ENCODE measurements at places on chromosomes 1 and 21.

DNA sequence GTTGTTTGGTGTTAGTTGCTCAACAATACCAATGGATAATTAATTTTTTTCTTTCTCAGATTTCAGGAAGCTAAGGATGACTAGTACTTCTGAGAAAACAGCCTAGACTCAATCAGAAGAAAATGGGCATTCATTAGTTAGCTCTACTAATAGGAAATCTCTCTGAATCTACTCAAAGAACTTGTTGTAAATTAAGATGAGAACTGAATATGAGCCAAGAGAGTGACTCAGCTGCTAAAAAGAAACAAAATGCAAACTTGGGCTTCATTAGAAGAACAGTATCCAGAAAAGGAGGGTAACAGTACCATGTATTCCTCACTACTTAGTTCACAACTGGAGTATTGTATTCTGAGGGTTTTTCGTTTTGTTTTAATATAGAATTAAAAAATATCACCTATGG is 12.5 kb downstream of the FOXJ3 start:
- DNase-seq, result no peak

- DNase-seq, result no peak
Measured at GRCh38 chr1:80369780-80370179, 1363.2 kb upstream of the ADGRL4 start.

GRCh38 chr1:205325334-205325884 is 3.9 kb upstream of the NUAK2 start:
- DNase-seq, result no peak

- DNase-seq, result no peak
Measured at GRCh38 chr1:84426376-84426775, 28.1 kb downstream of the DNASE2B start.

GRCh38 chr21:44062380-44062779 is 44.8 kb upstream of the PWP2 start:
- no peak for DNase-seq

DNA sequence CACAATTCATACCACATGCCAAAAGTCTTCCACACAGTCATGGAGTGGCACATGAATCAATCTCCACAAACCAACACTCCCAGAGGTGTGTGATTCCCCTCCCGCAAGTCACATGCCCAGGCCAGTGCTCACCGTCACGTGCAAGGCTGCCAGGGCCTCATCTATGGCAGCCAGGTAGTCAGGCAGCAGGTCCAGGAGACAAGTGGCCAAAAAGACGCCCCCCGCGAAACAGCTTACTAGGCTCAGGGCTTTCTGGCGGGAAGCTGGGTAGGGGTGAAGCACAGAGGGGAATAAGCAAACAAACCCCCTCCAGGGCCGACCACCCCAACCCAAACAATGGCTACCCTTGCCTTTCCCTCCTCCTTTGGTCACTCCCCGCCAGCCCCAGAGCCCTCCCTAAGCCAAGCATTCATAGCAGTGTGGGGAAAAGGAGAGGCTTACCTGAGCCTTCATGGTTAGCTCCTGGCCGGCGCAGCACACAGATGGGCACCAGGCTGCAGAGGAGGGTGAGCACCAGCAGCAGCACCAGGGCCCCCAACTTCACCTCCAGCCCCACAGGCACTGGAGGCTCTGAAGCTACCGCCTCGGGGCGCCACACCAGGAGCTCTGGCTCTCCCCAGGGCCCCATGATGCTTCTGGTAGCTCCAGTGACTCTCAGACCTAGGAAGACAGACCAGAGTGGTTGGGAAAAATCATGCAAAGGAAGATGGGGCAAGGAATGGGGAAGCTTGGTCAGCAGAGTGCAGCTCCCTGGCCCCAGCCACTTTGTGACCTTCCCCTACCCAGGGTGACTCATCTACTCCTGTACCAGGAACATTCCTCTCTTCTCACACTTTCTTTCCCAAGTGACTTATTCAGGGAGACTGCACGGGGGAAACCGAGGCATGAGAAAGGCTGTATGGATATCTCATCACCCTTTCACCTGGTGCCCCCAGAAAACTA is 978 bp downstream of the SLC39A1 start:
- DNase-seq, result no peak

- peak; percentile 95 for DNase-seq
Measured at GRCh38 chr1:161045736-161046604, at the start of gene USF1. USF1 (minus strand) TSS chr1:161045977; CDS start chr1:161043275, 2,702 bp downstream.

DNA sequence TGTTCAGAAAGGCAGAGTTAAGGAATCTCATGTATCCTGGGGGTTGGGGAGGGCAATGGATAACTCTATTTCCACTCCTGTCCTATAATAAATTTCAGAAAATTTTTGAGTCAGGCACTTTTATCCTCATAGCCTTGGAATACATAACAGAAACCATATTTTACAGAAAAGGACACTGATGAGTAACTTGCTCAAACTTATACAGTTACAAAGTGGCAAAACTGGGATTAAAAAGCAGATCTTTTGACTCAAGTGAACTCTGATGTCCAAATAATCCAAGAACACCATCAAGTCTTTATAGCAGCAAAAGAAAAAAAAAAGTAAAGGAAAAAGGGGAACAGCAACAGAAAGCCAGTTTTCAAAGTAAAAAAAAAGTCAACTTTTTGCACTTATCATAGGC is 36.9 kb downstream of the PHC2 start:
- no peak for DNase-seq

DNA sequence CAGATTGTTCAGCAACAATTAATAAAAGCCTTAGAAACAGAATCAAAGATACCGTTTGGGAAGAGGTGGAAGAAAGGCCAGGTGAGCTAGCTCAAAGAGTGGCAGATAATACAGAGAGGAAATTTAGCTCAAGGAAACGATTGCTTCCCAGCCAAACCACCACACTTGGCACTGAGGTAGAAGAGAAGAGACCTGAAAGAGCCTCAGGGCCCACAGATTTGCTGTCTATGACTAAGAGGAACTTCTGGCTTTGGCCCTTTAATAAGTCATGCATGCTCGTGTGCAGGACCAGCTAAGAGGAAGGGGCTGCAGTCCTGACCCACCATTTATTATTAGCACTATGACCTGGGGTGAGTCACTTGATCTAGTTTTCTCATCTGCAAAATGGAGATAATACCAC is 72.8 kb upstream of the BCL10 start:
- DNase-seq, result no peak

GRCh38 chr1:64864018-64864940 is 102.1 kb downstream of the JAK1 start:
- DNase-seq, result no peak

- no peak for DNase-seq
Measured at GRCh38 chr1:226378071-226378470, 29.8 kb downstream of the PARP1 start.

DNA sequence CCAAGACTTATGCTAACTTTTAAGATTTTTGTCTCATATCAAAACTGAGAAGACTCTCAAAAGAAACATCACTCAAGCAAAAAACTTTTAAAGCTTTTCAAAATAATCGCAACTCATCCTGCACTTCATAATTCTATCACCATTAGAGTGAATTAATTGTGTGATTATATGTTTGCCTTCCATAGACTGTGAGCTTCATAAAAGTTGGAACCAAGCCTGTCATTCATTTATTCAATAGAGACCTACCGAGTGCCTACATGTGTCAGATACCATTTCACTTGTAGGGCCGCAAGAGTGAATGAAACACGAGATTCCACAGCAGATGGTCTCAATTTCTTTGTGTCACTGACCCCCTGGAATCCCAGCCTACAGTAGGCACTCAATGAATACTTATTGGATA is 106.4 kb downstream of the RHOU start:
- DNase-seq, result no peak

DNA sequence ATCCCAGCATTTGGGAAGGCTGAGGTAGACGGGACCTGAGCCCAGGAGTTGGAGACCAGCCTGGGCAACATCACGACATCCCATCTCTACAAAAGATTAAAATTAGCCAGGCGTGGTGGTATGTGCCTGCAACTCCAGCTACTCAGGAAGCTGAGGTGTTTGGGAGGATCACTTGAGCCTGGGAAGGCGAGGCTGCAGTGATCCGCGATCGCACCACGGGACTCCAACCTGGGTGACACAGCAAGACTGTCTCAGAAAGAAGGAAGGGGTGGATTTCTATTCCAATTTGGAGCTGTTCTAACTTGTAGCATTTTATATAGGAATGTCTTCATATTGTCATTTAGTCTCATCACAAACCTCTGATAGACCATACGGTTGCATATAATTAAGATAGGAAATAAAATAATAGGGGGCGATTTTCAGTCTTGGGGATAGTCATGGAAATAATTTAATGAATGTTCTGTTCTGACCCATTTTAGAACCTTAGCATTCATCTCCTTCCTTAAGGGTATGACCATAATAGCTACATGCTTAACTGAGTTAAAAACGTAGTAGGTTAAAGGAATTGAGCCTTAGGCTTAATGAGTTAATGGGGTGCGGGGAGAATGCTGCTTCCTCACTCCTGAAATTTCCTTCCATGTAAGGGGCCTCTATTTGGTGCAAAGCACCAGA is 93.1 kb downstream of the ADCY10 start:
- DNase-seq, result no peak

- no peak for DNase-seq
Measured at GRCh38 chr1:200314085-200314750, 95.6 kb downstream of the ZNF281 start.

DNA sequence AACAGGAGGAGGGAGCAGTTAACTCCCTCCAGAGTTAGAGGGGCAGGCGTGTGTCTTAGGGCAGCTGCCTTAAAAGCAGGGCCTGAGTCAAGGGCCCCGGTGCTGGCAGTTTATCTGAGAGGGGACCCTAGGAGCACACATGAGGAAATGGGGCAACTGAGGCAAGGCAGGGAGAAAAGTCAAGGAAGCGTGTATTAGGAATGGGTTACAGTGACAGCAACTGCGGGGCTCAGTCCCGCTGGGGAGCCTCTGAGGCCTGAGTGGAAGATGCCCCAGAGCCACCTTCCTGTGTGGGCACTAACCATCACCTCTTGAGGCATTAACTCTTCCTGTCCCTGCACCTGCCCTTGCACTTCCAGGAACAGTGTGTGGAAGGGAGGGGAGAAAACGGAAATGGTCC is 276.3 kb downstream of the MATN1 start:
- DNase-seq, result no peak

- DNase-seq, result no peak
Measured at GRCh38 chr1:111987502-111987901, 2.0 kb downstream of the KCND3 start.

DNA sequence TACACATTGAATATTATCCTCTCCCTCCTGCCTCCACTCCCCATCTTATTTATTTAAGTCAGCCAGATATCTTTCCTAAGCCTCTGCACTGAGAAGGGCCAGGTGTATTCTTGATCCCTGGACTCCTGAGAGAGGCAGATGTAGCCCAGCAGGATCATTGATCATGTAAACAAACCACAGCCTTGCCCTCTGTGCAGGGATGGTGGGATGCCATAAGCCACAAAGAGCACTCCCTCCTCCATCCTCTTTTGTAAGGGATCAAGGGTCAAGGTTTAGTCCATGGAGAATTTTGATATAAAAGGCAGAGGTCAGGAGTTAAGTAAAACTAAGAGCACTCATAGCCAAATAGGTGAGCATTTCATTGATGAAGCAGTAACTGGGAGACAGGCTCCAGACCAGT is 17.3 kb downstream of the PHGDH start:
- DNase-seq, result no peak

- no peak for DNase-seq
Measured at GRCh38 chr1:20139776-20140612, 871 bp downstream of the PLA2G2F start.

GRCh38 chr1:162564762-162565218 is 3.3 kb downstream of the UAP1 start:
- no peak for DNase-seq

- no peak for DNase-seq
Measured at GRCh38 chr1:109109906-109110305, 4.0 kb upstream of the ELAPOR1 start.

- DNase-seq, result no peak
Measured at GRCh38 chr1:37952738-37953137, 5.9 kb upstream of the INPP5B start.

GRCh38 chr1:92502247-92502646 is 15.5 kb upstream of the GFI1 start:
- no peak for DNase-seq

DNA sequence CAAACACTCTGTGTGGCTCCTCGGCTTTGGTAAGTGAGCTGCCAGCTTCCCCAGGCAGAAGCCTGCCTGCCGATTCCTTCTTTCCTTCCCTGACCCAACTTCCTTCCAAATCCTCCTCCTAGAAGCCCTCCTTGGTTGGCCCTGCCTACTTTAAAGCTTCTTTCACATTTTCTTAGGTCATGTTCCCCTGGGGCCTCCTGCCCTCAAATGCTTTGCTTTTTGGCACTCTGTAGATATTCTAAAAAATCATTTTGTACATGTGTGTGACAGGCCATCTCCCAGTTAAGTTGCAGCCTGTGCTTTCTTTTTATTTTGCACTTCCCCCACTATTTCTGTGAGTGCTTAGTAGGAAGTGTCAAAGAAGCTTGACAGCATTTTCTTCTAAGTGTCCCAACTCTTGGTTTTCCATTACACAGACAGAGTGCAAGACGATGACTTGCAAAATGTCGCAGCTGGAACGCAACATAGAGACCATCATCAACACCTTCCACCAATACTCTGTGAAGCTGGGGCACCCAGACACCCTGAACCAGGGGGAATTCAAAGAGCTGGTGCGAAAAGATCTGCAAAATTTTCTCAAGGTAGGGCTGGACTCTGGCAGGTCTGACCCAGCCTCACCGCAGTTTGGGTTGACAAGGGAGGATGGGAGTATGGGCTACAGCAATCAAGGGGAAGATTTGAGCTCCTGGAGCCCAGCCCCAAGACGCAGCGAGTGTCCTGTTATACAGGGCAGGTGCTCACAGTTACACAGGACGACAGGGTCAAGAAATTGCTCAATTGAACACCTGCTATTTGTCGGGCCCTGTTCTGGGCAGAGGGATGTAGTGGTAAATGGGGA is at the start of gene S100A9:
TSS of gene S100A9 (plus strand) at position 2 of the 838 bp plus-strand sequence. CDS start at position 432, 430 bp downstream.
- DNase-seq, result no peak

DNA sequence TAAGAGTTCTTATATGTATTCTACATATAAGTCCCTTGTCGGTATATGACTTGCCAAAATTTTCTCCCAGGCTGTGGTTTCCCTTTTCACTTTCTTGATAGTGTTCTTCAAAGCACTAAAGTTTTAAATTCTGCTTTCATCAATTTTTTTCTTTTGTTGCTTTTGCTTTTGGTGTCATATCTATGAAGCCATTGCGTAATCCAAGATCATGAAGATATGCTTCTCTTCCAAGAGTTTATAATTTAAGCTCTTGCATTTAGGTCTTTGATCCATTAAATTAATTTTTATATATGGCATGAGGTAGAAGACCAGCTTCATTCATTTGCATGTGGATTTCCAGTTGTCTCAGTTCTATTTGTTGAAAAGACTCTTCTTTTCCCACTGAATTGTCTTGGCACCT is 22.2 kb downstream of the DESI2 start:
- no peak for DNase-seq

GRCh38 chr1:221543529-221544120 is 198.3 kb downstream of the DUSP10 start:
- no peak for DNase-seq

- DNase-seq, result no peak
Measured at GRCh38 chr1:107833061-107833460, 131.9 kb downstream of the VAV3 start.

GRCh38 chr21:15472108-15473040 is 257.4 kb upstream of the USP25 start:
- no peak for DNase-seq

GRCh38 chr1:245546875-245547274 is 392.1 kb downstream of the KIF26B start:
- DNase-seq, result no peak

Measured in NCI-H1930 (cell line).